Vein endothelial cell (primary cell): ENCODE measurements at places on chromosomes 4 and X. TPM values are rescaled to one million over a fixed set of nuclear protein-coding genes. Genes with fewer than 3 reads are reported as not detected.

CT45A5 gene
- not detected in 2 replicates for total RNA-seq

PNMA6A gene
- total RNA-seq: 0.86 and 1.3 TPM in 2 replicates

NUP62CL gene
- not detected in 2 replicates for total RNA-seq

CXCL5 gene
- total RNA-seq: 0.33 and 0.96 TPM in 2 replicates

OTC gene
- total RNA-seq: not detected in 2 replicates

MTCP1 gene
- 1.4 and 2.9 TPM in 2 replicates for total RNA-seq

USP17L26 gene
- not detected in 2 replicates for total RNA-seq

OPN1MW gene
- not detected in 2 replicates for total RNA-seq

UCHL1 gene
- 213 and 788 TPM in 2 replicates for total RNA-seq

TSR2 gene
- 11.8 and 12.2 TPM in 2 replicates for total RNA-seq

VSIG4 gene
- not detected in 2 replicates for total RNA-seq

IL3RA gene
- 22.4 and 25.2 TPM in 2 replicates for total RNA-seq

TMEM271 gene
- not detected in 2 replicates for total RNA-seq

ZFP42 gene
- total RNA-seq: not detected in 2 replicates

FTSJ1 gene
- 67.9 and 75.7 TPM in 2 replicates for total RNA-seq

GRID2 gene
- not detected in 2 replicates for total RNA-seq

AR gene
- 14.9 and 16.7 TPM in 2 replicates for total RNA-seq

PDZD4 gene
- total RNA-seq: 0.29 and 0.33 TPM in 2 replicates

CHRDL1 gene
- total RNA-seq: not detected in 2 replicates

IGFBP7 gene
- total RNA-seq: 307 and 834 TPM in 2 replicates

PRDM8 gene
- total RNA-seq: 0.65 and 0.76 TPM in 2 replicates

CHRNA9 gene
- total RNA-seq: not detected in 2 replicates

FAM241A gene
- total RNA-seq: 16.0 and 26.7 TPM in 2 replicates

TRO gene
- 2.9 and 4.5 TPM in 2 replicates for total RNA-seq

ITM2A gene
- total RNA-seq: 11.8 and 31.5 TPM in 2 replicates

BANK1 gene
- 0.19 and 0.33 TPM in 2 replicates for total RNA-seq

GJB1 gene
- total RNA-seq: not detected in 2 replicates

STS gene
- 5.2 and 6.8 TPM in 2 replicates for total RNA-seq

ZNF674 gene
- 5.5 and 6.2 TPM in 2 replicates for total RNA-seq

SERPINA7 gene
- total RNA-seq: not detected in 2 replicates
